Activated CD8-positive, alpha-beta memory T cell treated with anti-CD3 and anti-CD28 coated beads for 1 hour (primary cell): ENCODE measurements at places on chromosomes 5 and 9.

DNA sequence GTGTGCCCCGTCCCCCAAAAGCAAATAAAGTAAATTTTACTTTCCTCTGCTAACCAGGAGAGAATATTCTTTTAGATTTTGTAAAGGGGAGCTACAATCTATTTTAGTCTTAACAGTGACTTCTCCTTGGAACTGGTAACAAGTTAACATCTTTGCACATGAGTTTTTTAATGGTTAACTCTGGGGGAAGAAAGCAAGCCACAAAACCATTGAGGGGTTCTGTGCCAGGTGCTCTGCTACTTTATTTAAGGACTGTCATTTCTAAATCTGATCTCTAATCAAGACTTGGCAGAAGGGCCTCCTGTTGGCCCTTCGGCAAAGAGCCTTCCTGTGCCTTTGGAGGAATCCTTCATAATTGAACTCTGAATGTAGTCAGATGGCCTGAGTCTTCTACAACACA is 153.4 kb downstream of the SLC12A2 start:
- DNase-seq, result no peak

GRCh38 chr9:4119778-4120554 is 179.9 kb downstream of the GLIS3 start:
- DNase-seq, result no peak

- no peak for DNase-seq
These were observed 15.2 kb upstream of the RNU6ATAC start for GRCh38 chr9:134179595-134179917.

GRCh38 chr5:37565062-37565670 is 186.0 kb downstream of the WDR70 start:
- no peak for DNase-seq

DNA sequence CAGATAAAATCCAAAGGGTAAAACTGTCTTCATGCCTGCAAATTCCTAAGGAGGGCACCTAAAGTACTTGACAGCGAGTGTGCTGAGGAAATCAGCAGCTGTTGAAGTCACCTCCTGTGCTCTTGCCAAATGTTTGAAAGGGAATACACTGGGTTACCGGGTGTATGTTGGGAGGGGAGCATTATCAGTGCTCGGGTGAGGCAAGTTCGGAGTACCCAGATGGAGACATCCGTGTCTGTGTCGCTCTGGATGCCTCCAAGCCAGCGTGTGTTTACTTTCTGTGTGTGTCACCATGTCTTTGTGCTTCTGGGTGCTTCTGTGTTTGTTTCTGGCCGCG is 727 bp upstream of the ADRB2 start:
- no peak for DNase-seq

DNA sequence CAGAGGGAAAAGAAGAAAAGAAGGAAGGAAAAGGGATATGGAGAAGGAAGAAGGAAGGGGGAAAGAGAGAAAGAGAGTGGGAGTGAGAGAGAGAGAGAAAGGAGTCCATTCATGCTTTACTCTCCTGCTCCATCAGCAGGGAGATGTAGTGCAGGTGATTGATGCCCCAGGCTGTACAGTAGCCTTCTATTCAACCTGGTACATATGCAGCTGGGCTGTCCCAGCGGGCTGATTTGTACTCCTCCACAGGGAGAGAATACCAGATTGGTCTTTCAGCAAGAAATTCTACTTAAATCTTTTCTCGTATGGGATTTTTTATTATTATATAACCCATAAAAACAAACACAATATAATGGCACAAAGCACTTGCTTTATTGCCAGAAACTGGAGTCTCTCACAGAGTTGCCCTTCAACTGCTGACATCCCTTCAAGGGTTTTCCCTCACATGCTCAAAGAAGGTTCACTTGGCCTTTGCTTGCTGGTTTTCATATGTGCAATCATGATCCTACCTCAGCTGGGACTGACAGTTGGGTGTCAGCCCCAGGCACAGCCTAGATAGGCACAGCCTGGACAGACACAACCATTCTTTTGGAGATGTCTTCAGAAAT is 380.1 kb upstream of the RIOK2 start:
- DNase-seq, result no peak

GRCh38 chr5:3325201-3325971 is 270.2 kb upstream of the IRX1 start:
- no peak for DNase-seq

DNA sequence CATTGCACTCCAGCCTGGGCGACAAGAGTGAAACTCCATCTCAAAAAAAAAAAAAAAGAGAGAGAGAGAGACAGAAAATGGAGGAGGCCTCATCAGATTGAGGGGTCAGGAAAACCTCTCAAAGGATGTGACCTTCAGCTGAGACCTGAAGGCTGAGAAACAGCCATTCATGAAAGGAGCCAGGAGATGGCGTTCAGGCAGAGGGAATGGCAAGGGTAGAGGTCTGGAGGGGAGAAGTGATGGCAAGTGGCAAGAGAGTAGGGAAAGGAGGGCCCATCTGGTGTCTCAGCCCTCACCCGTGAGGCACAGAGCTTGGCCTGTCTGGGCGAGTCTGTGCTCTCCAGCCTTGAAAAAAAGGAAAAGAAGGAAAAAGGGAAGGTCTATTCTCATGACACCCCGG is 17.0 kb downstream of the CAMK2A start:
- DNase-seq, result no peak

DNA sequence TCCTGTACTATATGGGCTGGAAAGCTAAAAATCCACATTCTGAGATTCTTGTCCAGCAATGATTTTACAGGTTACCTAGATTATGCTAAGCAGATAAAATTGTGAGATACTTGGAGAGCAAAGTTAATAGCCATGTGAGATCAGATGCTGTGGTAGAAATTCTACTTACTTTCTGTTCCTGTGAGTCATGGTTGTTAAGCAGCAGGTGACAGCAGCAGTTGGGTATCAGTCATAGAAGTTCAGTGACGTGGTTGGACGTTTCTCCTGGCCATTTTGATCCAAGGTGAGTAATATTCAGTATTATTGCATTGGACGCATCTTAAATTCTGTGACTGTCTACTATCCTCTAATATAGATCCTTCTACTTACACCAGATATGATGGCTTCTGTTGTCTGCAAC is 524.5 kb downstream of the TMEM38B start:
- no peak for DNase-seq

DNA sequence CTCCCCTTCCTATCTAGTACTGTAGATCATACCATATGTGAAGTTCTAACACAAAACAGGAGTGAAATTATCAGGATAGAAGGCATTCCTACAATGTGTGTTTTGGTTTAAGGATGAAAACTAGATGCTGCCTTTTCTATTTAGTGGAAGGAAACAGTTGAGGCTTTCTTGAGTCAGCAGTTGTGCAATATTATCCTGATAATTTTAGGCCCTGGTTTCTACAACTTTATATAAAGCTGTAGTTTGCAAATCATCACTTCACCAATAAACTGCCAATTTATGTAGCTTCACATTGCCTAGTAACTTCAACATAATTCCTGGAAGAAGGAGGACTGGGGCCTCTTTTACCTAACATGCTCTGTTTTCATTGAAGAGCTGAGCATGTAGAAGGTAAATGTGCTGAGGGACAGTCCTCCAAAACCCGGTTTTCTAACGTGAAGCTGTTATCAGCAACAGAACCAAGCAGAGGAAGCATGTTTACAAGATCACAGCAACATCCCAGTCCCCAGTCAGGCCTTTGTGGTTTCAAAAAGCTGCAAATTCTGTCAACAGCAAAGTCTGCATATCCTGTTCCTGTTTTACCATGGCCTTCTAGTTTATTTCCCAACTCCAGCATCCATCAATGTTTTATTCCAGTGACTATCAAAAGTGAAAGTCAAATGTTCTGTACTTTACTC is 513.4 kb upstream of the MEF2C start:
- no peak for DNase-seq
